CD8-positive, alpha-beta T cell (primary cell): ENCODE measurements at places on chromosomes 7 and 10. TPM values are rescaled to one million over a fixed set of nuclear protein-coding genes. Genes with fewer than 3 reads are reported as not detected.
A peak's percentile ranks its signal among the peaks of the same experiment; 100 is the strongest.

Gene SLC16A12
- not detected for total RNA-seq

Gene GPR141
- total RNA-seq = not detected

Gene HMX2
- not detected for total RNA-seq

Gene ASZ1
- total RNA-seq = not detected

Gene HOXA7
- not detected for total RNA-seq

- no peak for DNase-seq
These were observed 80.5 kb upstream of the PRKG1 start for GRCh38 chr10:50993771-50994251.

- DNase-seq = peak; percentile 17
These were observed 129.2 kb upstream of the UNC5B start for GRCh38 chr10:71082960-71083715.

DNA sequence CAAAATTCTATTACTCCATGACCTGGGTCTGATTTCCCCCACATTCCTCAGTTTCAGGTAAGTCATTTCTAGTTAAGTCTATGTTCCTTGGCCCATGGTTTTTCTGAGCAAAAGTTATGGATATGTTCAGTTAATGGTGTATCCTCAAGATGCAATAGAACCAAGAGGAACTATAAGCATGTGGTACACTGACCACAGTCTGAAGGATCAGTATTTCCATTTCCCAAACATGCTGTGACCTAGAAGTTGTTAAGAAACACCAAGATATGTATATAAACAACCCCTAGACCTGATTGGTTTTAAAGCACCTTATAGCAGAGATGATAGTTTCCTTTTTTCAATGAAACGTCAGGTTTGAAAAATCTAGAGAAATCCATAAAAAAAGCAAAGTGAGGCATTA is 94.2 kb upstream of the ABCB5 start:
- no peak for DNase-seq

DNA sequence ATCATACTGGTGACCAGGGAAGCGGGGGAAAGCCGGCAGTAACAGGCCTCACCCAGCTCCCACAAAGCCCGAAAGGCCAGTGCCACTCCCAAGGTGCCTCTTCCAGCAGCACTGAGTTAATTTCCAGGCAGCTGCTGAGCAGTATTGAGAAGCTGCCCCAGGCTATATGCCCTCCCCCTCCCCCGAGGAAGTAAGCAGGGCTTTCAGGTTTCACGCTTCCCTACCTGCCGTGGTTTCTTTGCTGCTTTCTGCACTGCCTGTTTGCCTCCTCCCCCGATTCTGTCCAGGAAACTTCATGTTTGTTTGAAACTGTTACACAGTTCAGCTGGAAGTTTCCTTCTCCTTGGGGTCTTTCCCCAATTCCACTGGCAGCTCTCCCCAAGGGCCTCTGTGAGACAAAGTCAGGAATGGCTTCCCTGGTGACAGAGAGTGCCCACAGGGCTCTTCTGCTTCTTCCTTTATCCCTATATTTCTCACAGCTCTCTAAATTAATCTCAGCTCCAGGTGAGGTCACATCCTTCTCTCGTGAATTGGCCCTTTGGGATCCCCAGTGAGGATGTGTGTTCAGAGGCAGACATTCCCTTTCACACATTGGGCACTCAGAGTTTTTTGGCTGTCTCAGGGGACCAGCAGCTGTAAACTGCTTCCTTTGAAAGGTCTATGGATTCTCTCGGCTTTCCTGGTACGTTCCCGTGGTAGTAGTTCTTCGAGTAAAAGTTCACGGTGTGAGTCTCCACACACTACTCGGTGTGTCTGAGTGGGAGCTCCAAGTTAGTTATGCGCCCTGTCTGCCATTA is 19.4 kb downstream of the C1GALT1 start:
- DNase-seq = peak; percentile 67

GRCh38 chr10:31918671-31919409 is 9.8 kb downstream of the ARHGAP12 start:
- DNase-seq = no peak

GRCh38 chr10:93435621-93436397 is 46.3 kb downstream of the MYOF start:
- DNase-seq = no peak

- no peak for DNase-seq
These were observed 208.7 kb upstream of the POM121L12 start for GRCh38 chr7:52826515-52827265.

GRCh38 chr10:72792288-72792687 is 100.3 kb downstream of the MCU start:
- DNase-seq = no peak

- DNase-seq = peak; percentile 30
These were observed 110.3 kb upstream of the LANCL2 start for GRCh38 chr7:55254596-55255495.

GRCh38 chr7:105327201-105327600 is 61.5 kb downstream of the SRPK2 start:
- DNase-seq = no peak

DNA sequence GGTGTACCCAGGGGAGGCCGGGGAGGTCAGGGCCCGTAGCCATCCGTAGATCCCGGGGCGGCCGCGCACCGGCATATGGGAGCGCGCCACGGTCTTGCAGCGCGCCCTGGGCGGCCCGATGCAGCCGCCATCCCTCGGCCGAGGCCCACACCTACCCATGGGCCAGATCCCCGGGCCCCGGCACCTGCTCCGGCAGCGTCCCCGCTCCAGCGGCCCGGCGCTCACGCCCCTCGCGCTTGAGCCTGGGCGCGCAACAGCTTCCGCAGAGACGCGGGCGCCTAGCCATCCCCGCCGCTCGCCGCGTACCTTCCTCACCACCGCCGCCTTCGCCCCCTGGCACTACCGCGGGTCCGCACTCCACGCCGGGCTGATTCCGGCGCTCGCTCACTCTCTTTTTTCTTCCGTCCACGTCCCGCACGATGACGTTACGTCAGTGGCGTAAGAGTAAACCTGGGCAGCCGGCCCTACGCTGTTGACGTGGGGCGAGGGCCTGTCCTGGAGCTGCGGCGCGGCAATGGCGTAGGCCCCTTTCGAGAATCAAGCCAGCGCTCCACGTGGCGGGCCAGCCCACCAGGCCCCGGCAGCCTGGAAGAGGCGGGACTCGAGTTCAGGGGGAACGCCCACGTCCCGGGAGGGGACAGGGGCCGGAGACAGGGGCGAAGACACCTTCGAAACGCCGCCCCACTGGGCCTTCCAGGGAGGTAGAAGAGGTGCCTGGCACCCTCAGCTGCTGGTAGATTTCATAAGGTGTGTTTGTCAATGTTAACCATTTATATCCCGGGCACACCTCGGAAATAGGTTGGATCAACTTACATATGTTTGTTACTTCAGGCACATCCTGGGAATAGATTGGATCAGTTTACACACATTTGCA is at the start of gene ALDH18A1:
Gene ALDH18A1 (minus strand): TSS at position 421 of the 874 bp plus-strand sequence. CDS start 3,334 bp downstream, outside the sequence.
- DNase-seq = peak; percentile 97

GRCh38 chr7:158391141-158391540 is 196.5 kb downstream of the PTPRN2 start:
- no peak for DNase-seq

DNA sequence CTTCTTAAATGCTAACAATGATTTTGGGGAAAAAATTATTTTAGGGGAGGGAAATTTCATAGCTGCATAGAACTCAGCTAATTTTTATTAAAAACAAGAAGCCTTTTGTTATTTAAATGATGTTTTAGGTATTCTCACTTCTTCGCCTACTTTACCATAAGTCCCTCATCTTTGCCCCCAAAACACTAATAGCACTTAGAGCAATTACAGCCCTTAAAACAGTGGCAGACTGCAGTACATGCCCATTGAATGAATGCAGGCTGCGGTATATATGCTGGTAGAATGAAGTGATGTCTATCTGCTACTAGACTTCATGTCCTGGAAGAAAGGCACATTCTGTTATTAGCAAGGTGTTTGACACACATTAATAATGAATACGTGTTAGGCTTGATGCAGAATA is 2.9 kb upstream of the SPAG6 start:
- no peak for DNase-seq
